ENCODE measurements at places on chromosomes 7 and 10.

- DNase-seq = no peak
Observed at GRCh38 chr7:39291628-39292410, 274.4 kb upstream of the YAE1 start.

- DNase-seq = no peak
Observed at GRCh38 chr7:36638140-36638539, 86.2 kb downstream of the AOAH start.

DNA sequence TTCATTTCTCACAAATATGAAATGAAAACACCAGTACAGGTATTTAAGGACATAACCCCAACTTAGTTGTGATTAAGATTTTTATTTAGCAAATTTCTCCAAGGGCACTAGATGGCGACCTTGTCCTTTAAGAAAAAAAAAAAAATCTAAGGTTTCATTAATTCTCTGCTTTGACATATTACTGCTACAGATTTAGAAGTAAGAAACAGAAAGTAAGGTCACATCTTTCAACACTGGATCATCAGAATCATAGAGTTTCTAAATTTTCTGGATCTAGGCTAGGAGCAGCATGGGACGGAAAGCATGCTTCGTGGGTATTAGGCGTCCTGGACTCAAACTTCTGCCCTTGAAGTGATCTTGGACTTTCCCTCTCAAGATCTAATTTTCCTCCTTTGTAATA lies 85.5 kb upstream of the PRKG1 start:
- no peak for DNase-seq

DNA sequence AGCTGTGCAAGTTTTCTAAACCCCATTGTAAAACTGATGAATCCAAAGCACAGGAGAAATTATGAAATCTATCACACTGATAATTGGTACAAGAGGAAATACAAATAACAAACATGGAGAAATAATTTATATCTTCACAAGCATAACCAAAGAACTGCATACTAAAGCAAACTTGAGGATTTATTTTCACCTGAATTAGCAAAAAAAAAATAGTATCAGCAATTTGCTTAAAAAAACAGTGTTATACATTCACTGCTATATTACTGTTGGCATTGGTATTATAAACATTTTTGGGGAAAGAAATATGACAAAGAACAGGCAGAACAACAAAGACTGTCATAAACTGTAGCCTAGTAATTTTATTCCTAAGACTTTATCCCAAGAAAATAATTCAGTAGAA lies 230.8 kb upstream of the NRP1 start:
- DNase-seq = no peak

DNA sequence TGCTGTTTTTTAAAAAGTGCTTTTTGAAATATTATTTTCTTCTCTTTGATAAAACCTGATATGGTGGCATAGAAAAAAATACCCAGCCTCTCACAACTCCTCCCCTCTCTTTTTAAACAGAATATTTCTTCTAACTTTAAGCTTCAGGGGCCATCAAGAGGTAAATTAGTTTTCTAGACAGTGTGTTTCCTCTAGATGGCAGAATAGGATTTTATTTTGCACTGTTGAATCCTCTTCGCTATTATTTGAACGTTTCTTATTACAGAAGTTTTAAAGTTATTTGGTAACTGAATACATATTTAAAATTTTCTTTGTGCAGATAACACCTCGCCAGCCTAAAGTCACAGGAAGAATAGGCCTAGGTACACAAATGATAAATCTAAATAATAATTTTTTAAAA lies 30.3 kb downstream of the ARL5B start:
- DNase-seq = no peak
